ENCODE measurements at places on chromosomes 1 and 21. TPM values are rescaled to one million over a fixed set of nuclear protein-coding genes. Genes with fewer than 3 reads are reported as not detected.

TMEM269 gene
- not detected for total RNA-seq

KCNJ6 gene
- under 0.01 TPM for total RNA-seq

TDRD10 gene
- total RNA-seq: not detected

RAB7B gene
- total RNA-seq: not detected

ETV3L gene
- not detected for total RNA-seq

ARHGAP29 gene
- 131 TPM for total RNA-seq

FAM151A gene
- total RNA-seq: not detected

RSPH1 gene
- 1.8 TPM for total RNA-seq

TACSTD2 gene
- total RNA-seq: 219 TPM

ATAD3C gene
- total RNA-seq: 0.36 TPM

CADM3 gene
- total RNA-seq: not detected

LRRC8B gene
- 5.0 TPM for total RNA-seq

CLCA4 gene
- not detected for total RNA-seq

SYT11 gene
- 13.2 TPM for total RNA-seq

RNF207 gene
- total RNA-seq: 16.9 TPM

VASH2 gene
- 0.63 TPM for total RNA-seq

Data from epithelial cell of proximal tubule (primary cell).